Frontal cortex (tissue), 4 donors: ENCODE measurements at places on chromosomes 11 and 22. TPM values are rescaled to one million over a fixed set of nuclear protein-coding genes. Genes with fewer than 3 reads are reported as not detected.

DNA sequence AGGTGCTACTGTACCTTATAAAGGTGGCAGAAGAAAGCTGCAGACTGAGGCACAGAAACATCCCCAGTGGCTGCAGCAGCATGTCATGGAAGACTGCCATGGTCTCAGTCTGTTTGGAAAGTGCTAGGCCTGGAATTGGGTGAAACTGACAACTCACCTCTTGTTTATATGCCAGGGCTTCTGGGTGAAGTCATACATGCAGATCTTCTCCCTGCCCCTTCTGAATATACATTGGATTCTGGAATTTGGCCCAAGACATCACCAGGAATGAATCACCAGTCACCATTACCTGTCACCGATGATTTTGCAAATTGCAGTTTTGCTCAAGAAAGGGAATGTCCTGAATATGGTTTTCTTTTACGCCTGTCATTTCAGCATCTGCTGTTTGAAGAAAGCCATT is at the start of gene PLET1:
Gene PLET1 (minus strand): TSS at position 371 of the 400 bp plus-strand sequence. CDS start 271 bp downstream, at position 100.
- no peak for DNase-seq

DNA sequence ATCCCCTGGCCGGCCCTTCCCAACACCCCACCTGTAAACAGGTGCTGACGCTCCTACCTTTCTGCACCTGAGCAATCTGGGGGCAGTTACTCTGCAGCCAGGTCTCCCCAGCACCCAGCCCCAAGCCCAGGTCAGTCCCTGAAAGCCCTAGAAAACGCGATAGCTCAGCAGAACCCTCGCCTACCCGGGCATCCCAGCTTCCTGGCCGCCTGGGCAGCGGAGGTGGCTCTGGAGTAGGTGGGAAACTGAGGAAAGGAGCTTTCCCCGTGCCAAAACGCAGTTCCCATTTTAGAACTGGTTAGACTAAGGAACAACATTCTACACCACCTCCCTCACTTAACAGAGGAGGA is 445 bp downstream of the SYTL2 start:
- no peak for DNase-seq

OR5B21 gene
- total RNA-seq = not detected

PGGHG gene
- total RNA-seq = 0.41 TPM

DNA sequence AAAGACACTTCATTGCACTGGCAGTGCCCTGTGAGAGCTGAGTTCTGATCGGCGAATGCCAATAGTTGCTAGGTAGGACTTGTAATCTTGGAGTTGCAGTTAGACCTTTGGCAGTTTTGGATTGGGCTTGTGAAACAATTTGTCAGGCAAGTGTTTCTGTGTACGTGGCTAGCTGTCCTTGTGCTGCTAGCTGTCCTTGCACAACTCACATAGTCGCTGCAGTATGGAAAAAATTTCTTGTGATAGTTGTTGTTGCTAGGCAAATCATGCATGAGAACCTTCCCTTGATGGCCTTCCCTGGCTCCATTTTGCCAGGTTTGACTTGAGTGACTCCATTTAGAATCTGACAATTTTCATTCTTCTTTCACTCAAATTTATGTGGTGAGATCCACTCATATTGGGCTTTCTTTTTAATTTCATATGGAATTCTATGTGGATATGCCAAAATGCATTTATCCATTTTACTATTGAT is 140.7 kb downstream of the APIP start:
- DNase-seq = no peak

MPZL3 gene
- total RNA-seq = 2.4 TPM

SHISA8 gene
- not detected for total RNA-seq

DNA sequence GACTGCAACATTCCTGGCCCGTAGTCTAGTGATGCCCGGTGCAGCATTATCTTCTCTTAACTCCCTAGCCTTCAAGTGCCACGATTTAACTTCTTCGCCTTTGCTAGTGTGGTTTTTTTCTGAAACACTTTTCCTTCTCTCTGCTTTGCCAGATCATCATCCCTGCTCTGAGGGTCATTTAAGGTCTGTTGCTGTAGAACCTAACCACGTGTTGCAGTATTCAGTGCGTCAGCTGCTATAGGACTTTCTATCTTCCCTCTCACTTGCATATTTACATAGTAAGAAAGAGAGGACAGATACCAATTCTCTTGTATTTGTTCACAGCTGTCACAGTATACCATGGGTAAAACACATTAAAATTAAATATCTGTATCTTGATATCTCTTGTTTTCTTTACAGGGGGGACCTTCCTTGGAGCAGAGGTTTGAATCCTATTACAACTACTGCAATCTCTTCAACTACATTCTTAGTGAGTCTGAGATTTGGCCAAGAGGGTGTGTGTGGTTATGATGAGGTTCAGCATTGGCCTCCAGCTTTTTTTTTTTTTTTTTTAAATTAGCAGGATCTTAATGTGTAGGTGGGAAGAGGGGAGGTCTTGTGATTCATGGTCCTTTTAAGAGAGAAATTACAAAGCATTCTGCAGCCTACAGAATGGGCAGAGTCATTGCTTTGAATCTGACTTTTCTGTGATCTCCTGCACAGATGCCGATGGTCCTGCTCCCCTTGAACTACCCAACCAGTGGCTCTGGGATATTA is 13.5 kb downstream of the EIF3L start:
- DNase-seq = no peak

CAT gene
- 55.0 TPM for total RNA-seq

DNA sequence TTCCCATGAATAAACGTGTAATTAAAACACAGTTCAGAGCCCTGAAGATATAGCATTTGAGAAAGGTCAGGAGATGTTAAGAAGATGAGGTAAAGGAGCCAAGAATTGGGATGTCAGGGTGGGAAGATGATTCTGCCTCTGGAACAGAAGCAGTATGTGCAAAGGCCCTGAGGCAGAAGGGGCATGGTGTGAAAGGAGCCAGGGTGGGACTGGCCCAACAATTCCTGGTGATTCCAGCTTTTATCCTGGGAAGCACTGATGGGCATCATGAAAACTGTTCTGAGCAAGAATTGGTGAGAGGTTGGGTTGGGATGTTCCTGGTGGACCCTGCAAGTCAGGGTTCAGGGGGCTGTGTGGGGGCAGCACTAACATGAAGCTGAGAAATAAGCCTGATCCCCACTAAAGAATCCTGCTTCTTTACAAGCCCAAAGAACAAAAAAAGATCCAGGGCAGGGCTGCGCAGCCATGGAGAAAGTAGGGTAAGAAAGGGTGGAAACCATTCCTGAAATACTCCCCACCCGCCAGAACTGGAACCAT is 2.5 kb upstream of the FXYD6 start:
- DNase-seq = no peak

GRCh38 chr11:76150141-76150540 is 56.2 kb downstream of the WNT11 start:
- DNase-seq = no peak

GRCh38 chr11:1548221-1549070 is 23.6 kb downstream of the DUSP8 start:
- peak; percentile 69 for DNase-seq

DNA sequence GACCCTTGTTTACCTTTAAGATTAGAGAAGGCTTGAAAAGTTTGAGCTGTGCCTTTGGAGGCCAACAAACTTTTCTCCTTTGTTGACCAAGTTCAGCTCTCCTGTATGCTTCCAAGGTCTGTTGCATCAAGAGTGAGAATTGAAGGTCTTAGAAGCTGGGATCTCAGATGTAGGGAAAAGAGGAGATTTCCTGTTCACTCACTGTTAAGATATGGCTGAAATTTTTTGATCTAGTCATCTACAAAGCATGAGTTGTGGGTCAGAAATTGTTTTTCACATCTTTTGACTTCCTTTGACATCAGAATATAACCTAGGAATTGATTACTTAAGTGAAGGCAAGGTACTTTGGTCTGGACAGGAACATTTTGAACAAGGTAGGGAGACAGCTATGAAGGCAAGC is 12.1 kb downstream of the OR51B4 start:
- no peak for DNase-seq

THYN1 gene
- 44.4 TPM for total RNA-seq

- peak; percentile 2 for DNase-seq
Observed at GRCh38 chr11:65657426-65657825, 5.3 kb downstream of the RELA start.

DNA sequence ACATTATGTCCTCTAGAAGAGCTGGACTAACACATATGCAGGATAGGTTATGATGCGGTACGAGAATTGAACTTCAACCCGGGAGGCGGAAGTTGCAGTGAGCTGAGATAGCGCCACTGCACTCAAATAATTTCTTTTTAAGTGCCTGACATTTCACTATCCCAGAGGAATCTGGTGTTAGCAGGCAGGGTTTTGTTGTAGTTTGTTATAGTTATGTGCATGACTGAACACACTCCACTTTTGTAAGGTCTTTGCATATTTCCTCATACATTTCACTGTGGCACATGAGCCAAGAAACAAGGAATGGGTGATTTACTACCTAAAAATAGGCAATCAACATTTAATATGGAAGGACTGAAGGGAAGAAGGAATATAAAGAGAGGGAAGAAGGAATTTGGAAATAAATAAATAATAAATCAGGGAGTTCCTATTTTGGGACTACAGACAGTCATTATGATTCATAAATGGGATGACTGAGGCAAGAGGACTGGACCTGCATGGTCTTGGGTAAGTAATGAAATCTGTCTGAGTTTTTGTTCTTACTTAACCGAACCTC is 8.7 kb upstream of the HIPK3 start:
- DNase-seq = no peak

CCS gene
- 19.2 TPM for total RNA-seq

GRCh38 chr11:68337399-68337835 is 25.0 kb downstream of the LRP5 start:
- no peak for DNase-seq

- no peak for DNase-seq
Observed at GRCh38 chr11:64675450-64676260, 47.3 kb downstream of the NRXN2 start.

DNA sequence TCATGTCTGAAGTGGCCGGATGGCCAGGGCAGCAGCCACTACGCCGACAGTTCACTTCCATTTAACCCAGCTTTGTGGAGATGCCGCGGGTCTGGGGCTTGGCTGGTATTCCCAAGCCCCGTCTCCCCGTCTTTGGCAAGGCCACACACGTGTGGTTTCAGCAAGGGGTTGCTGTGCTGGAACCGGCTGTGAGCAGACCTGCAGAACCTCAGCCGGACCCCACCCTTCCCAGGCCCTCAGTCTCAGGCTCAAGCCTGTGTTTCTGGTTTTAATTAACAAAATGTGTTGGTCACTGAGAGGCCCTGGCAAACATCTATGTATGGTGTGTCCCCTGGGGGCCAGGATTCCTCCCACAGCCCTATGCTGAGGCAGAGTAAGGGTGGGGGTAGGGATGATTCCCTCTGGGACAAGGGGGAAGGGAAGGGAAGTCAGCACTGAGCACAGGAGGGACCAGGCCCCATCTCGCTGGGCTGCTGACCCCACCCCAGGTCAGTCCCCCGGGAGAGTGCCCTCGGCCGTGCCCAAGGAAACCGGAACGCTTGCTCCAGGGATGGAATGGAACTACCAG is 9.3 kb downstream of the OSBPL5 start:
- DNase-seq = no peak

OR8G5 gene
- total RNA-seq = not detected

SAC3D1 gene
- 5.7 TPM for total RNA-seq

OR8D1 gene
- not detected for total RNA-seq

- DNase-seq = no peak
Observed at GRCh38 chr11:282630-283360, 4.6 kb downstream of the NLRP6 start.

DNA sequence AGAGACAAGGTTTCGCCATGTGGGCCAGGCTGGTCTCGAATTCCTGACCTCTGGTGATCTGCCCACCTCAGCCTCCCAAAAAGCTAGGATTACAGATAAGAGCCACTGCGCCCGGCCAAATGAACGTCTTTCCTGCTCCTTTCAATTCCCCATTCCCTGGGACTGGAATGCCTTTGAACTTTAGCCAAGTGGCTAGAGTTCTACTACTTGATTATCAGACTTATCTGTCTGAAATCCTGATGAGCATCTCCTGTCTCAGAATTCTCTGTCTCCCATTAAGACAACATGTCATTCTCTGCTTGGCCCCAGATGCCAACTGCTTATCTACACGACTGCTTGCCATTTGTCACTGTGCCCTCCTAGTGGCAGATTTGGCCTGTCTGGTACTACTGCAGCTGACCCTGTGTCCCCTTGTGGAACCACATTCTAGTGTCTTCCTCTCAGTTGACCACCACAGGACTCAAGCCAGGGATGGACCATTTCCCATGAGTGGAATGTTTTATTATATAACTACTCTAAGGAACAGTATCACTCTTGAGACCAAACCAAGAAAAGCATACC is 33.1 kb upstream of the IPO7 start:
- DNase-seq = no peak

APOBEC3B gene
- total RNA-seq = not detected

DNA sequence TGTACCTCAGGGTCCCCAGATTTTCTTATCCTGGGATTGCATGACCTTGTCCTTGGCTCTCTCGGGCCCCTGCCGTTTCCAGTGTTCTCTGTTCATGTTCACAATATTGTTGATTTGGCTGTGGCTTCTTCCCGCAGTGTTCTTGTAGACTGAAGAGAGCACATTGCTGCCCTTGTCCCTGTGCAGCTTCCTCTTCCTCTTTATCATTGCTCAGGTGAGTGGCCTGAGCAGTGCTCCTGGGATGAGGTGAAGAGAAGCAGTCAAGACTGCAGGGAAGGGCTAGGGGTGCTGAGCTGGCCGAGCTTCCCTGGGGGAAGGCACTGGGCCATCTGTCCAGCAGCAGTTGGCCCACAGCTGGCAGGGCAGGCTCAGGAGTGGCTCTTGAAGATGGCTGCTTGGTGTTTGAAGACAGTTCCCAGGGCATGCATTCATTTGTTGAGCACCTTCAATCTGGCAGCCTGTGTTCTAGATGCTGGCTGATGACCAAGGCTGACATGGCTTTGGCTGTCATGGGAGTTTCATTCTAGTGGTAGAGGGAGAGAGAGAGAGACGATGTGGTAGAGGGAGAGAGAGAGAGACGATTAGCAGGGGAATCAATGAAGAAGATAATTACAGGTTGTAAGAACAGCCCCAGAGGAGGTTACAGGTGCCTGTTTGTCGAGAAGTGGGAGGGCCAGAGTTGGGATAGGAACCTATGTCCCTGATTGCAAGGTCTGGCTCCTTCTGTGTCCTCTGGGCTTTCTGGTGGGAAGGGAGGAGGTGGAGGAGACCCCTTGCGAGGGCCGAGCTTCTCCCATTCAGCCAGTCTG is 17.4 kb downstream of the BMAL1 start:
- no peak for DNase-seq
